ENCODE measurements at places on chromosomes 5 and 9.
A peak's percentile ranks its signal among the peaks of the same experiment; 100 is the strongest.

DNA sequence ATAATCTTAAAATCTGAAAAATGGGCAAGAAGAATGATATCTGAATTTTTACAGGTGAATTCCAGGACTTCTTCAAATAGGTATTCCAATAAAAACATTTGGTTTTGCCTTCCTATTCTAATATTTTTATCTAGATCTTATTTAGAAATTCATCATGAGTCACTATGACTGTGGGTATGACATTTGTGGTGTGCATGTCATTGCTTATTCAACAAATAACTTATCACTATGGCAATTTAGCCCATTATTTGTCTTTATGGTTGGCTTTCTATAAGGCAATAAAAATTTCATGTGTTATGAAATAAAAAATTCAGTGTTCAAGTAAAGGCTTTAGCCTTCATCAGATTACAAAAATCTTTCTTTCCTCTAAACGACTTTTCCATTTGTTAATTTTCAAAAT is 1139.6 kb upstream of the NUDT12 start:
- DNase-seq: no peak

DNA sequence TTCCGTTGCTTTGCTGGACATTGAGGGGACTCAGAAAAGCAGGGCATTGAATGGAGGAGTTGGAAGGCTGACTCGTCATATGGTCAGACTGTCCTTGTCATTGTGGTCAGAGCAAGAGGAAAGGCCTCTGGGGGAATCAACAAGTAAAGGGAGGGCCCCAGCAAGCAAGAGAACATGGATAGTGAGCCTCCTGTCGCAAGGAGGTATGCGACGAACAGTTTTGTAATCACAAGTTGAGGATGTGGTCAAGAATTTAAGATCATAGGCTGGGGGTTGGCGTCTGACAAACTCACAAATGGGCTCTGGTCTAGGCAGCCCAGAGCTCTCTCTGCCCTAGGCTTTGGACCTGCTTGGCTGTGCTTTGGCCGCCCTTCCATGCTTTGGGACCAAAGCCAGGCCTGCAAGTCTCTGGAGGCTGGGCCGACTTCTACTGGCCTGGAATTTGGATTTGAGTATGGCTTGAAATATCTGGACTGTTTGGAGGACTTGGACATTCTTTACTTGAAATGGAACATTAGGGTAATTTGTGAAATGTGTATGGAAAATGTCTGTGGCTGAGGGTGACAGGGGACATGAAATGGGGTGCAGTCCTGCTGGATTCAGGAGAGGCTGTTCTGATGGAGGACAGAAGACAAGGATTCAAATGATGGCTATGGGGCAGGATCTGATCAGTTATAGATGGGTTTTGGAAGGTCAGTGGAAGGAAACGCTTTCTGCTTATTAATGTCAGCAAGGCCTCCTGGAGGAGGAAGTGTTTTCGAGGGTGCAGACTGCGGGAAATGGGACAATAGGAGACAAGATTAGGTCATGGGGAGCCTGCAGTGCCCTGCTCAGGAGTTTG is 19.2 kb upstream of the NDST1 start:
- peak; percentile 83 for DNase-seq

DNA sequence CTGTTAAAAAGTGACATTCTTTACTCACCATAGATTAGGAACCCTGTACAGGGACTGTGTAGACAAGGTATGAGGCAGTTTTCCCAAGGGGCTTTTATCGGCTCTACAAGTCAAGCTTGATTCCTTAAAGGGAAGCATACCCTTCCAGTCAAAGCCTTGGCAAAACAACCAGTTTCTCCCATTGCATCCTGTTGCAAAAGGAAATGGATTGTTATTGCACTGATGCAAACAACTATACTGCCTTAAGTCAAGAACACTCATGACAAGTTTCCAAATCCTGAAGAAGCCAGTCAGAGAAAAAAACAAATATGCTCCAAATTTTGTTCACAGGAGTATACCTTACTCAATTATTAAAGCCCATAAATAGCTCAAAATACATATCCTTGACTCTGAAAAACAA is 67.5 kb downstream of the RGMB start:
- DNase-seq: no peak

GRCh38 chr9:13744261-13744901 is 464.9 kb upstream of the MPDZ start:
- DNase-seq: no peak

DNA sequence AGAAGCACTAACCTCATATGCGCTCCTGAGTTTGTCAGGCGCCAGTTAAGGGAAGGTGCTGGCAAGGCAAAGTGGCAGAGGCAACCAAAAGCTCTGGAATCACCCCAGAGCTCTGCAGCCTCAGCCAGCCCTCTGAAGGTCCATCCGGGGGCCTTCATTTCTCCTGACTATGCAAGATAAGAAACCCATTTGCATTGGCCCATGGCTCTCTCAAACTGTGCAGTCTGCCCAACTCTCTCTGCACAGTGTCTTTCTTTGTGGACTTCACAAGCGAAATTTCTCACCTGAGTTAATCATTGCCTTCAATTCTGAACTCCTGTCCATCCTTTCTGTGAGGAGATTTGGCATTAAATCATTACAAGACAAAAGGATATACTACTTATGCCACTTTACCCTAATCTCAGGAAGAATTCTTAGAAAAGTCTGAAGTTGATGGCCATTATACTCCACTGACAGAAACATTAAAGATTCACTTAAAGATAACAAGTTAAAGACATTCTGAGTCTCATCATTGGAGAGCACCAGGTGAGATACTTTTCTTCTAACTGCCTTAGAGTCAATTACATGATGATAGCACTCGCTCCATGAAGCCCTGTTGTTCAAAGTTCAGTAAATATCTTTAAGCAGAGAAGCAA is 235.6 kb downstream of the SPOCK1 start:
- no peak for DNase-seq

GRCh38 chr9:98523231-98523901 is 185.4 kb downstream of the GABBR2 start:
- DNase-seq: no peak

GRCh38 chr5:10421896-10422691 is 19.6 kb upstream of the ROPN1L start:
- peak; percentile 17 for DNase-seq

GRCh38 chr5:160537940-160538339 is 116.3 kb downstream of the PTTG1 start:
- DNase-seq: no peak

DNA sequence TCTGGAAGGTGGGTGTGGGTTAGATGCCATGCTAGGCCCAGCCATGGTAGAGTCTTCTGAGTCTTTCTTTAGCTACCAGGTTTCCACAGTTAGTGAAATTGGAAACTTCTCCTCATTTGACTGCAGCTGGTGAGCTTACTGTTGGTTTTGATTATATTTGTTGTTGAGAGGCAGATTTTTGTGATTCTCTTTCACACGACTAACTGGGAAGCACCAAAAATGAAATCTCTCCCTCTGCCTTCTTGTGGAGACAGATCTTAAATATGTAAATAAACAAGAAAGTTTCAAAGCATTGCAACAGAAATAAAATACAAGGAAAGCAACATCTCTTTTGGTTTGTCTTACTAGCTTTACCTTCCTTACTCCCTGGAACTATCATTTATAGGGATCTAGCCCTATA is 122.2 kb downstream of the CEMIP2 start:
- no peak for DNase-seq

- peak; percentile 74 for DNase-seq
Observed at GRCh38 chr5:24644761-24645160, at the start of gene CDH10. Gene CDH10, minus strand, starts transcription at chr5:24644978. Its CDS starts 51,488 bp downstream, at chr5:24593490.

- DNase-seq: no peak
Observed at GRCh38 chr9:87375397-87376073, 122.1 kb upstream of the DAPK1 start.

GRCh38 chr9:131423171-131423581 is 29.3 kb downstream of the PRRC2B start:
- peak; percentile 64 for DNase-seq

- no peak for DNase-seq
Observed at GRCh38 chr9:85602742-85603141, 139.0 kb downstream of the AGTPBP1 start.

DNA sequence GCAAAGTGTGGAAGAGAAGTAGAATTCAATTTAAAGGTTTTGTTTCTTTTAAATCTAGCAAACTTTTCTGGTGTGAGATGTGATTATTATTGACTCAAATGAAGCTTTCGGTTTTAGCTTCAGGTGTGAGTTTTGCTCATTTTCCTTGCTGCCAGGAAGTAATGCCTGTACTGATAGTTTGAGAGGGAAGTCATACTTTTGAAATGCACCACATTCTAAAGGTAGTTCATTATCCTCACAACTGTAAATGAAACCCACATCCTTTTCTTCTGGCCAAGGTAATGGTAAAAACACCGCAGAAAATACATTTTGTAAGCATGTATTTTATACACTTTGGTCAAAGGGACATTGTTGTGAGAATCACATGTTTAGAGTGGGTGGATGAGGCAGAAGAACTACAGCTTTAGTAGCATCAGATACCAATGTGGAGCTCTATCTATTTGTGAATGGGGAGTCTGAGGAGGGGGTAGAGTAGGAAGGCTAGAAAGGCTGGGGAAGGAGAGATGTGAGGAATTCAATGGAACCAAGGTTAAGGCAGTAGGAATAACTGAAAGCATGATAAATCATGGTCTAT is 167.0 kb upstream of the CDKN2B start:
- DNase-seq: no peak

DNA sequence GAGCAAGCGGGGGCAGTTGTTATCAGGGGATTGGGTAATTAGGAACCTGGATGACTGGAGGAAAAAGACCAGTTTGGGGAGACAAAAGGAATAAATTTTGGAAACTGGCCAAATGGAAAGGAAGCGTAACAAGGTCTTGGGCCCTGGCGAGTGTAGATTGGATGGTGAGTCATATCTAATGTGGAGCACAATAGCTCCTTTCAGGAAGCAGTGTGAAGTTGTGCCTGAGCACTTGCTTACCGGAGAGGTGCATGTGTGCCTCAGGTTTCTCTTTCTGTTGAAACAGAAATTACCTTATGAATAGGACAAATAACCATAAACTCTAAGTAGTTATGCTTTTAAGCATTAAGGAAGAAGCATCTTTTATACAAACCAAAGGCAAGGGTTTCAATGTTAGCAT is 176.4 kb downstream of the KIF4B start:
- DNase-seq: no peak

GRCh38 chr9:86965636-86966395 is 18.5 kb upstream of the GAS1 start:
- DNase-seq: no peak

DNA sequence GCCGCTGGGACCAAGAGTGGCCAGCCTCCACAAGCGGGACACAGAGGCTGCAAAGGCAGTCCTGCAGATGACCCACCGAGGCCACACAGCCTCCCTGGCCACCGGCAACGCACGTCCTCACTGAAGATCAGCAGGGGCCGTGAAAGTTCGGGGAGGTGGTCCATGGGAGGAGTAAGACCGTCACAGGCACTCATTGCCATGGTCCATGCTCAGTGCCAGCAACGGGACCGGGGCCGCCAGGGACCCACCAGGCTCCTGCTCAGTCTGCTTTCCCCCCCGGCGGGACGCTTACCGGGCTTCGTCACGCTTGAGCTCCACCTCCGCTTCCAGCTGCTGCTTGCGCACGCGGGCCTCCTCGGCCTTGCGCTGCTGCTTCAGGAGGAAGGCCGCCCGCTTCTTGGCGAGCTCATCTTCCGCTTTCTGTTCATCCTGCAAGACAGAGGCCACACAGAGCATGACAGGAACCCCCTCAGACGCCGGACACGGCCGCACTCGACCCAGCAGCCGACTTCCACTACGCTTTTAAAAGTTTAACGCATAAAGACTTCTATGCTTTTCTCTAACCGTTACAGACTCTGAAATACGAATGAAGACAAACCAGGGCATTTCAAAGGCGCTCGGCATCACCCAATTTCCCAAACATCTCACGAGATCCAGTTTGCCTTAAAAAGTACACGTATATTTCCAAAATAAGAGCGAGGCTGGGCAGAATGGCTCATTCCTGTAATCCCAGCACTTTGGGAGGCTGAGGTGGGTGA is 88.4 kb downstream of the CAMSAP1 start:
- DNase-seq: no peak

DNA sequence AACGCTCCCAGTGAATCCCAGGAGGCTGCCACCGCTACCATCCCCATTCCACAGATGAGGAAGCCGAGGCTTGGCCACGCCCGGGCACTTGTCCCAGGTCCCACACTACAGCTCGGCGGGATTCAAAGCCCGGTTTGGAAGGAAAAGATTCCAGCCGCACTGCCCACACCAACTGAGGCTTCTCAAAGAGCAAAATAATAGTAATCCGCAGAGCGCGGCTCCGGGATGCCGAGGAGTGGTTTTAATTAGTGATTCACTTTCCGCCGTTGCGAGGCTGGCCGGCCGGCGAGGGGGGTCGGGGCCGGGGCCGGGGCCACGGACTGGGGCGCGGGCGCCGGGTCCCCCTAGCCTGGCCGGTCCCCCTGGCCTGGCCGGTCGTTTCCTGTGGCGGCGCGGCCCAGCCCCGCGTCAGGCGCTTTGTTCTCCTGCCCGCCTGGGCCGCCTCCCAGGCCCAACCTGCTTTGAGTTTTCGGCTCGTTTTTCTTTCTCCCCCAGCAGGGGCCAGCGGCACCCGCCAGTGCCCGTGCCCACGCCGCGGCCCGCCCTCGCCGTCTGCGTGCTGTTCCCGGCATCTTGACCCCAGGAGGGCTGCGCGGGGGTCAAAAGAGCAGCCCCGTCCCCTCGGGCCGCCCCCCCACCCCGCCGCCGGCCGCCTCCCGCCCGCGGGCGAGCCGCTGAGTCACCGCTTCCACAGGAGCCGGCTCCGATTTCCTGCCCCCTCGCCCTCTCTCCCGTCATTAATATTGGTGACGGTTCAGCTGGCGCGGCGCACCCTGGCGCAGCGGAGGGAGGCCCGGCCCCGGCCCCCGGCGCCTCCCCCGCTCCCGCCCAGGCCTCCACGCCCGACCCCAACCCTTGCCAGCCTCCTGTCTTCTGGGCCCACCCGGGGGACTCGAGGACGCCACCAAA is 31.2 kb downstream of the FGF18 start:
- DNase-seq: peak; percentile 58

DNA sequence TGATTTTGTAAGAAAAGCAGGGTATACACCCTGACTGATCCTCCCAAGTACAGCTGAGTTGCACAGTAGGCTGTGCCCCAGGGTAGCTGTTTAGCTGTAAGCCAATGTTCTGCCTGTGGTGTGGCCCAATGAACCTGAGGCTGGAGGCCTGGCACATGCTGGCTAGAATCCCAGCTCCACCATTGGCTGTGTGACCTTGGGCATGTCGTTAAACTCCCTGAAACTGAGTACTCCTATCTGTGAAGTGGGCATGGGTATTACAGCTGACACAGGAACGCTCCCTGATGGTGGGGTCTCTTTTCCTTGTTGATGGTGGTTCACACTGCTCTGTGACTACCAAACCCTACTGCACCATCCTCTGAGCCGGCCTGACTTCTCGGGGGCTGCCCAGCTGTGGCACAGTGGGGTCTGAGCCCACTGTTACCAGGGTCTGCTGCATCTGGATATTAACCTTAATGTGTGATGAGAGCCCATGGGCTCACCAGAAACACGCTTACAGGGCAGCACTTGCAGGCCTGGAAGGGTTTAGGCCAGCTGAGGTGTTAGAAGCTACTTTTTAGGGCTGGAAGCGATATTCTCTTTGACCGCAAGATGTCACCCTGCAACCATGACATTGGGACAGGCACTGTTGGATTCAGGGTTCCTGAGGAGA is 7.0 kb upstream of the GADD45G start:
- peak; percentile 77 for DNase-seq

GRCh38 chr9:101711330-101711941 is 27.0 kb downstream of the GRIN3A start:
- no peak for DNase-seq

GRCh38 chr9:85040821-85041465 is 371.4 kb downstream of the NTRK2 start:
- DNase-seq: peak; percentile 7

GRCh38 chr5:16857635-16858034 is 78.5 kb downstream of the MYO10 start:
- DNase-seq: no peak

Data from umbilical cord (tissue), 2 donors.